Kidney (tissue), 22 donors: ENCODE measurements at places on chromosomes 6 and 20. TPM values are rescaled to one million over a fixed set of nuclear protein-coding genes. Genes with fewer than 3 reads are reported as not detected.

Gene AGER
- 13.0 TPM for total RNA-seq

Gene PM20D2
- 14.4 TPM for total RNA-seq

Gene MYBL2
- total RNA-seq: 1.3 TPM

Gene LINC00237
- total RNA-seq: not detected

Gene R3HDML
- not detected for total RNA-seq

Gene SLA2
- total RNA-seq: 1.5 TPM

Gene C6orf58
- total RNA-seq: not detected

DNA sequence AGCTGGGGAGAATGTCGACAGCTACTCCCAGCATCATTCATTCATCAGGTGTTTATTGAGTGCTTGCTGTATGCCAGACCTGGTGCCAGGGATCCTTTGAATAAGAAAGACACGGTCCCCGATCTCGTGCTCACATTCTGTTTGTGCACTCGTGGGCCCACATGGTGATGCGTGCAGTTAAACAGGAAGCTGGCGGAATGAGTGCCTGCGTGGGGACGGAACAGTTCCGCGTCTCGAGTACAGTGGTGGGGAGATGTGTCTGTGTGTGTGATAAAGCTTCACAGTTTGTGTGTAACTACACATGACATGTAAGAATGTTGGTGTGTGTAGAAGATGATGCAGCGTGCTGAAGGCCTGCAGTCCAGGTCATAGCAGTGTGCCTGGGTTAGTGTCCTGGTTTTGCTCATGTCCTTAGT, 6.5 kb downstream of the RBM38 start:
- H3K27me3 ChIP-seq: no peaks in the 10 kb centered on the region
- no peak overlapping the region for H3K27ac ChIP-seq
- DNase-seq: no peak
- H3K4me1 ChIP-seq: peaks cover 57% of the 10 kb centered on the region
- peaks cover 11% of the 10 kb centered on the region for H3K36me3 ChIP-seq
- no peak overlapping the region for H3K4me3 ChIP-seq

GRCh38 chr6:125910527-125910926, 46.0 kb upstream of the HINT3 start:
- H3K4me1 ChIP-seq: no peaks in the 10 kb centered on the region
- peak overlapping the region; percentile 10 for H3K27ac ChIP-seq
- H3K27me3 ChIP-seq: no peaks in the 10 kb centered on the region
- peaks cover 29% of the 10 kb centered on the region for H3K36me3 ChIP-seq

GRCh38 chr6:25927756-25928216, 2.7 kb downstream of the SLC17A2 start:
- peaks cover 7% of the 10 kb centered on the region for H3K4me1 ChIP-seq
- no peak overlapping the region for H3K27ac ChIP-seq
- no peaks in the 10 kb centered on the region for H3K27me3 ChIP-seq
- DNase-seq: no peak
- no peak overlapping the region for H3K4me3 ChIP-seq

- H3K4me1 ChIP-seq: peaks cover 16% of the 10 kb centered on the region
- H3K27ac ChIP-seq: no peak overlapping the region
- DNase-seq: peak; percentile 93
- no peaks in the 10 kb centered on the region for H3K27me3 ChIP-seq
Observed at GRCh38 chr20:34069341-34070078, 42.5 kb downstream of the EIF2S2 start.

GRCh38 chr20:41407607-41408006, 41.0 kb upstream of the EMILIN3 start:
- peaks cover 70% of the 10 kb centered on the region for H3K36me3 ChIP-seq
- H3K4me1 ChIP-seq: no peaks in the 10 kb centered on the region
- DNase-seq: no peak
- no peak overlapping the region for H3K4me3 ChIP-seq

DNA sequence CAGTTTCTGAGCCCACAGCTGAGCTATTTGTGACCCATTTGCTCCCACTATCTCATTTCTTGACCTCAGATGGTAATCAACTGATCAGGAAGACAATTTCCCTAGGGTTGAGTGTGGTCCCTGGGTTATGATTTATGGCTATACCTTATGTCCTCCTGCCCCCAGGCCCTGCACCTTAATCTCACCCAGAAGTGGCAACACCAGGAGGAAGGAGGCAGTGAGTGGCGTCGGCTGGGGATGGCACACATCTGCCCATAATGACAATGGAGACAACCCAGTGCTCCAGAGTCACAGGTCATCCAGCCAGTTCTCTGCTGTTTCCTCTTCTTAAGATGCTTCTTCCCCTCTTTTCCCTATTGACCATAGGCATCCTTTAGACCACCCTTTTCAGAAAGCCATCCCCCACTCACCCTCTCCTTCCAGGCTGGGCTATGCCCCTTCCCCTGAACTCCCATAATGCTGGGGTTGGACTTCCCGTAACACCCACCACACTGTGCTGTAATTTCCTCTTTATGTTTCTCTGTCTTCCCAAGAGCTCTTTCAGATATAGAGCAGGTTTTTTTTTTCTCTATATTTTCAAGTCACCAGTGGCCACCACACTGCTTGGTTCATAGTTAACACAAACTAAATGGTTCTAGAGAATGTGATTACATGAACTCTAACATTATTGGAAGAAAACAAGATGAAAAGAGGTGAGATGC, 8.0 kb downstream of the TRIM10 start:
- no peaks in the 10 kb centered on the region for H3K27me3 ChIP-seq
- no peak for DNase-seq
- H3K4me3 ChIP-seq: no peak overlapping the region
- H3K4me1 ChIP-seq: no peaks in the 10 kb centered on the region

GRCh38 chr6:158849899-158850806, 31.0 kb upstream of the EZR start:
- no peak overlapping the region for H3K27ac ChIP-seq
- H3K27me3 ChIP-seq: no peaks in the 10 kb centered on the region
- no peaks in the 10 kb centered on the region for H3K36me3 ChIP-seq
- DNase-seq: no peak
- peaks cover 8% of the 10 kb centered on the region for H3K4me1 ChIP-seq

- no peaks in the 10 kb centered on the region for H3K36me3 ChIP-seq
- no peaks in the 10 kb centered on the region for H3K4me1 ChIP-seq
- H3K4me3 ChIP-seq: no peak overlapping the region
Observed at GRCh38 chr6:54856129-54856528, 9.6 kb downstream of the FAM83B start.

GRCh38 chr6:82270881-82271635, 23.5 kb upstream of the IBTK start:
- H3K27ac ChIP-seq: no peak overlapping the region
- no peaks in the 10 kb centered on the region for H3K4me1 ChIP-seq
- peak; percentile 58 for DNase-seq

DNA sequence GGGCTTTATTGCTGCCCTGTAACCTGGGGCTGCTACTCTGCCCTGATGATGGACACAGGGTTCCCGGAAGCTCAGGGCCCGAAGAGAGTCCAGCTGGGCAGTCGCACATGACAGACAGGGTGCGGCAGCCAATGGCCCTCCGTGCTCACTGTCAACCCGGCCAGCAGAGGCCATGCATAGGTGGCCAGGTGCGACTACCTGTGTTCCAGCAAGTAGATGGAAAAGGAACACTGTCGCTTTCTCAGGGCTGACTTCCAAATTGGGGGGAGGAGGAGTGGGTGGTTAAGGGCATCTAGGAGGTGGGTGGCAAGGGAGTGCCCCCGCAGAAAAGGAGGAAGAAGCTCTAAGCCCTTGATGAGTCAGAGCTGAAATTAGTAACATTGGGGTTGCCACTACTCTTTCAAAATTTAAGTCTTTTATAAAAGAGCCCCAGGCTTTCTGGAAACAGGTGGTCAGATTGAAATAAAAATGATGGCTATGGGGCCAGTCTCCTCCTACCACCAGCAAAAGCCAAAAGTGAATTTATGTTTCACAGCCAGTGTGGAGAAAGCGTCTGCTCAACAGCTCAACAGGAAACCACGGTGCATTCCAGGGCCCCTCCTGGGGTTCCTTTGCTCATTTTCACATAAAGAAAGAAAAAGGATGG, 2.3 kb upstream of the RAMACL start:
- H3K4me1 ChIP-seq: no peaks in the 10 kb centered on the region
- no peaks in the 10 kb centered on the region for H3K36me3 ChIP-seq
- no peaks in the 10 kb centered on the region for H3K27me3 ChIP-seq
- H3K27ac ChIP-seq: no peak overlapping the region
- DNase-seq: no peak

- H3K36me3 ChIP-seq: no peaks in the 10 kb centered on the region
- no peak overlapping the region for H3K4me3 ChIP-seq
- DNase-seq: no peak
- peaks cover 3% of the 10 kb centered on the region for H3K4me1 ChIP-seq
- H3K27ac ChIP-seq: peak overlapping the region; percentile 43
Observed at GRCh38 chr6:5671601-5672559, 334.8 kb downstream of the NRN1 start.

DNA sequence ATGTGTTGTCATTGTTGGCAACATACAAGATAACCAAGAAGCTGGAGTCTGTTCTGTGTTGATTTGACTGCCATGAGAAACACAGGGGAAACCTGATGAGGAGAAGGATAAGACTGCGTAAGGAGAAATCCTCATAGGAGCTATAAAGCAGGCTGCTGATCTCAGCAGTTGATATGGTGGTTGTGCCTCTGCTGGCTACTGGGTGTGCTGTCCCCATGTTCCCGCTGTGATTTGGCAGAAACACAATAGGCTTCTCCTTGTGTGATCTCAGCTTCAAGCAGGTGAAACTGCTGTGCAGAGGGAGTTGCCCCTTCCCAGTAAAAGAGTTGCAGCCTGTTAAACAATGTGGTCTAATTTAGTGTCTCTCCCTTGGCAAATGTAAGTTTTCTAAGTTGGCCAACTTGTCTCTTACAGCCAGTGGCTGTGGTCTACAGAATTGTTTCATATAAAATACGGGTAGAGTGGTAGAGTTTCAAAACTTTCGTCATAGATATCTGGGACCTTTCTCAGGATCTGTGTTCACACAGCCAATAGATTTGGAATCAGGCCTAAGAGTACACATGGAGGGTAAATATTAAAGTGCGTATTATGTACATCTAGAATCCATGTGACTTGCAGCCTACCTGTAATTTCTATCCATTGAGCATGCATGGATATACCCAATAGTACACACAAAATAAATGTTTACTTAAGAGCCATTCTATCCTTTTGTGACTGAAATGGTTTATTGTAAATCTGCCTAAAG, 78.4 kb downstream of the RNF144B start:
- H3K36me3 ChIP-seq: no peaks in the 10 kb centered on the region
- no peaks in the 10 kb centered on the region for H3K4me1 ChIP-seq
- DNase-seq: no peak
- H3K27ac ChIP-seq: no peak overlapping the region
- no peak overlapping the region for H3K4me3 ChIP-seq

DNA sequence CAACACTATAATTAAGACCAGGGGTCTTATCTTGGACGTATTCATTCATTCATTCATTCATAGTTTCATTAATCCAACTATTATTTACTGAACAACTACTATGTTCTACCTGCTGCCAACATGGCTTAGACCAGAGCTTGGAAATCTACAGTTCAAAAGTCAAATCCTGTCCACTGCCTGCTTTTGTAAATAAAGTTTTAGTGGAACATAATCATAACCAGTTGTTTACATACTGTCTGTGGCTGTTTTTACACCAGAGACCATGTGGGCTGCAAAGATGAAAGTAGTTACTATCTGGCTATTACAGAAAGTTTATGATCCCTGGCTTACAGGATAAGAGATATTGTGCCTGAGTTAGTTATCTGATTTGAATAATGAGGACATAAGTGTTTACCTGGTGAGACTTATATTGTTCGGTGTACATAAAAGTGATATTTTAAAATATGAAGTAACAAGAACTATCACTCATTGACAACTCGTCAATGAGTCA, 567.7 kb downstream of the TFAP2B start:
- no peak overlapping the region for H3K27ac ChIP-seq
- no peaks in the 10 kb centered on the region for H3K36me3 ChIP-seq
- no peaks in the 10 kb centered on the region for H3K4me1 ChIP-seq
- H3K27me3 ChIP-seq: no peaks in the 10 kb centered on the region
- DNase-seq: no peak

GRCh38 chr20:59985864-59986263, 27.6 kb downstream of the CDH26 start:
- H3K4me3 ChIP-seq: no peak overlapping the region
- H3K27me3 ChIP-seq: no peaks in the 10 kb centered on the region
- no peaks in the 10 kb centered on the region for H3K4me1 ChIP-seq
- no peaks in the 10 kb centered on the region for H3K36me3 ChIP-seq

GRCh38 chr6:13178107-13178506, 150.2 kb downstream of the TBC1D7 start:
- H3K4me1 ChIP-seq: no peaks in the 10 kb centered on the region
- no peaks in the 10 kb centered on the region for H3K36me3 ChIP-seq
- no peaks in the 10 kb centered on the region for H3K27me3 ChIP-seq
- no peak overlapping the region for H3K27ac ChIP-seq
- no peak for DNase-seq
- no peak overlapping the region for H3K4me3 ChIP-seq

DNA sequence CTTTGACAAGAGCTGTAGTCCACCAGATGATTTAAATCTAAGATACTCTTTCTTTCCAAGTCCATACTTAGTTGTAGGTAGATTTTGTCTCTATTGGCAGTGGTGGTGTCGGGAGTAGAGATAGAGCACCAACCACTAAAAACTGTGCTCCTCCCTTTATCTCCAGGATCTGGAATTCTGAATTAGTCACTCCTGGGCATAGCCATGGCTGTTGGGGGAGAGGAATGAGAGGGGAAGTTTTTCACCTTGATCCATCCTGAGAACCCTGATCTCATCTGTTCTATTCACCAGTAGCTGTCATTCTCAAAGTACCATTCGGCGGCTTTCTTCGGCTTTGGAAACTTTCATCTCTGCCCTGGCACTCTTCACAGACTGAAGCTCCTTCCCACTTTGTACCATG, 35.6 kb upstream of the NKX2-4 start:
- no peak overlapping the region for H3K27ac ChIP-seq
- no peak for DNase-seq
- no peaks in the 10 kb centered on the region for H3K27me3 ChIP-seq
- no peaks in the 10 kb centered on the region for H3K4me1 ChIP-seq
- no peaks in the 10 kb centered on the region for H3K36me3 ChIP-seq

- peaks cover 2% of the 10 kb centered on the region for H3K4me1 ChIP-seq
- H3K27ac ChIP-seq: no peak overlapping the region
- H3K27me3 ChIP-seq: no peaks in the 10 kb centered on the region
Observed at GRCh38 chr6:39892490-39893129, 41.7 kb downstream of the MOCS1 start.

GRCh38 chr20:51757226-51757625, 11.0 kb downstream of the ATP9A start:
- no peaks in the 10 kb centered on the region for H3K4me1 ChIP-seq
- H3K27me3 ChIP-seq: no peaks in the 10 kb centered on the region
- peak; percentile 37 for DNase-seq

- DNase-seq: no peak
- H3K4me1 ChIP-seq: no peaks in the 10 kb centered on the region
- no peak overlapping the region for H3K4me3 ChIP-seq
Observed at GRCh38 chr6:155472886-155473285, 17.2 kb upstream of the NOX3 start.

DNA sequence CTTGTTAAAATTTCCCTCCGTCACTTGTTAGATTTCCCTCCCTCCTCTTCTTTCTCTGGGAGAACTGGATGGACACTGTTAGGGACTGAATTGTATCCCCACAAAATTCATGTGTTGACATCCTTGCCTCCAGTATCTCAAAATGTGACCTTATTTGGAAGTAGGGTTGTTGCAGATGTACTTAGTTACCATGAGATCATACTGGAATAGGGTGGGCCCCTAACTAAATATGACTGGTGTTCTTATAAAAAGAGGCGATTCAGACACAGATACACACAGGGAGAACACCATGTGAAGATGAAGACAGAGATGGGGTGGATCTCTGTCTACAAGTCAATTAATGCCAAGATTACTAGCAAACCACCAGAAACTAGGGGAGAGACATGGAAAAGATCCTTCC, 139.5 kb downstream of the ALDH8A1 start:
- H3K4me3 ChIP-seq: no peak overlapping the region
- H3K27ac ChIP-seq: peak overlapping the region; percentile 5
- no peaks in the 10 kb centered on the region for H3K36me3 ChIP-seq
- no peak for DNase-seq
- H3K4me1 ChIP-seq: no peaks in the 10 kb centered on the region
- H3K27me3 ChIP-seq: no peaks in the 10 kb centered on the region
